ENCODE measurements at places on chromosomes 6 and 20.

DNA sequence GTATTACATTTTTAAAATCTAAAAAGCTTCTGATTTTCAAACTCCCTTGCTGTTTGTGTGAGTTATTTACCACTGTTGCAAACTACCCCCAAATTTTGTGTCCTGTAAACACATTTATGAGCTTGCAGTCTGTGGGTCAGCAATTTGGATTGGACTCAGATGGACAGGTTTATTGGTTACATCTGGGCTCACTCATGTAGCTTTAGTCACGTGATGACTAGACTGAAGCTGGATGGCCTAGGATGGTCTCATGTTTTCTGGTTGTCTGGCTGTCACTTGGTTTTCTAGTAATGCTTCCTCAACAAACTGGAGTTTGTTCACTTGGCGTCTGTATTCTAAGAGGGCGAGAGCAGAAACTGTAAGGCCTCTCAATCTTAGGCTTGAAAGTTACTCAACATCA, 12.2 kb upstream of the C6orf58 start:
- DNase-seq, result no peak

GRCh38 chr6:163404825-163405265, 9.7 kb upstream of the QKI start:
- no peak for DNase-seq

DNA sequence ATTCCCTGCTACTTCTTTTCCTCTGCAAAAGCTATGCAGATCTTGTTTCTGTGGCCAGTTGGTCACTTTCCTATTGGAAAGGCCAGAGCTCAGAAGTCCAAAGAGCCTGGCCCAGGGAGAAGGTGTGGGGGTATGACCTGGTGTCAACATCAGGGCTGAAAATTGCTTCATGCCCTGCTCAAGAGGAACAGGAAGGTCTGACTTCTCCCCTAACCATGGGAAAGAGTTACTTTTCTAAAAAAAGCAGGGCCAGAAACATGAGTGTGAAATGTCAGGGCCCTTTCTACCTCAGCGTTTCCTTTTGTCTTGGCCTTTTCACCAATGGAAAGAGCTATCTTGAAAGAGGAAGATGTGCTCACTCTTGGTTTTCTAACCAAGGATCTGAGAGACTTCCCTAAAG, 117.4 kb downstream of the MAFB start:
- DNase-seq, result no peak

- DNase-seq, result no peak
These were observed 100.7 kb upstream of the SCP2D1 start for GRCh38 chr20:18712882-18713281.

GRCh38 chr6:155088856-155089255, 93.7 kb downstream of the TIAM2 start:
- DNase-seq, result no peak

GRCh38 chr6:31614075-31614619, 887 bp upstream of the AIF1 start:
- no peak for DNase-seq

DNA sequence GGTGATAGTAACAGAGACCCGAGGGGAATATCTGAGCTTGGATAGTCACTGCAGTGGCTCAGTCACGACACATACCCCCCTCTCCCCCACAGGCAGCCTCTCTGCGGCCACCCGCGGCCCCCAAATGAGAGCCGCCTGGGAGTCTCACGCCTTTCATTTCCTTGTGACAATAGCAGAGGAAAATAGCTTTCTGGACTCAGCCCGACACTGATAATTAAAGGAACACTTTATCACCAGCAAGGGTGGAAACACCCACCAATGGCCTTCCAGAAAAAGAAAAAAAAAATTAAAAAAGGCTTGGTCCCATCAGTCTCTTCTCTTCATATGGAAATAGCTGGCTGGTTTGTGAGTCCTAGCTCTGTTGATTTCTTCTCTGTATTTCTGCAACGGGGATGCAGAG, 35.1 kb upstream of the KCNG1 start:
- DNase-seq, result no peak

GRCh38 chr6:98747273-98747672, 87.1 kb upstream of the POU3F2 start:
- DNase-seq, result no peak

DNA sequence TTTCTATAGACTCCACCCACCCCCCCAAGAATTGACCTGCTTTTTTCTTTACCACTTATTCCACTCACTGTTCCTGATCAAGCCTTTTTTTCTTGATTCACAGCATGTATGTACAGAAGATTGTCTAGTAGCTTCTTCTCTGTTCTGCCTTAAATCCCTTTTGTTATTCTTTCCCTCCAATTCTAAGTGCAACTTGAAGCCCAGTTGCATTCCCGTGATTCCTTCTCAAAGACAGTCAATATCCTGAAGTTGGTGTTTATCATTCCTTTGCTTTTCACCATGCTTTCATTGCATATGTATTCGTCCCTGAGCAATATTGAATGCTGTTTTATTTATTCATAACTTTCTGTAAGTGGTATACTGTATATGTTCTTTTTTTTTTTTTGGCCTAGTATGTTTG, 21.0 kb downstream of the XRN2 start:
- no peak for DNase-seq

GRCh38 chr6:151431337-151431736, 20.6 kb downstream of the RMND1 start:
- DNase-seq, result no peak

DNA sequence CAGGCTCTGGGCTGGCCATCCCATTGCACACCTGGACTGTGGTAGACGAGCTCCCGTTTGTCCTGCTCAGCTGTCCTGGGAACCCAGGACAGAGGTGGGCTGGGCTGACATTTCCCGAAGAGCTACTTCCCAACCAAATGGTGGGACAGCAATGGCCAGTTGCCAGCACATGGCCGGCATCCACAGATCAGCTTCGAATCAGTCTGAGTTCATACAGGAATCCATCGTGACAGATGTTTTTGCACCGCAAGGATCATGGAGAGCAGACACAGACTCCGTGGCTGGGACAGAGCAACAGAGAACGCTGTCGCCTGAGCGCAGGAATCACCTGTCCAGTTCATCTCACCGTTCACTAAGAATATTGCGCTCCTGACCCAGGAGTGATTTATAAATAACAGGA, 198.5 kb downstream of the TTLL2 start:
- no peak for DNase-seq

- DNase-seq, result no peak
These were observed 217.7 kb downstream of the ATXN1 start for GRCh38 chr6:16543521-16543920.

DNA sequence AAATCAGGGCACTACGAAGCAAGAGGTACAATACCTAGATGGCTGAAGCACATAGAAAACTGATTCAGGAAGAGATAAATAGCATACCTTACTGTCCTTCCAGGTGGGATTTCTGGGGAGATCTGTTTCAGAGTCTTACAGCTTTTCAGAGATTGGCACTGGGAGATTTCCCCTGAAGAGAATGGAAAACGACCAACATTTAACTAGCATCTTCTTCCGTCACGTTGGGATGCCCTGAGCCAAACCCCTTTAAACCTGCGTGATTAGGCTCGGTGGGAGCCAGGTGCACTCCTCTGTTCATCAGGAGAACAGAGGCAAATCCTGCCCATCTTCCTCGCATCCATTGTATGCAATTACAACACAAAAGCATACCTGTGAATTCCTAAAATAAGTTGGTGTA, 614.5 kb downstream of the HDGFL1 start:
- DNase-seq, result no peak

DNA sequence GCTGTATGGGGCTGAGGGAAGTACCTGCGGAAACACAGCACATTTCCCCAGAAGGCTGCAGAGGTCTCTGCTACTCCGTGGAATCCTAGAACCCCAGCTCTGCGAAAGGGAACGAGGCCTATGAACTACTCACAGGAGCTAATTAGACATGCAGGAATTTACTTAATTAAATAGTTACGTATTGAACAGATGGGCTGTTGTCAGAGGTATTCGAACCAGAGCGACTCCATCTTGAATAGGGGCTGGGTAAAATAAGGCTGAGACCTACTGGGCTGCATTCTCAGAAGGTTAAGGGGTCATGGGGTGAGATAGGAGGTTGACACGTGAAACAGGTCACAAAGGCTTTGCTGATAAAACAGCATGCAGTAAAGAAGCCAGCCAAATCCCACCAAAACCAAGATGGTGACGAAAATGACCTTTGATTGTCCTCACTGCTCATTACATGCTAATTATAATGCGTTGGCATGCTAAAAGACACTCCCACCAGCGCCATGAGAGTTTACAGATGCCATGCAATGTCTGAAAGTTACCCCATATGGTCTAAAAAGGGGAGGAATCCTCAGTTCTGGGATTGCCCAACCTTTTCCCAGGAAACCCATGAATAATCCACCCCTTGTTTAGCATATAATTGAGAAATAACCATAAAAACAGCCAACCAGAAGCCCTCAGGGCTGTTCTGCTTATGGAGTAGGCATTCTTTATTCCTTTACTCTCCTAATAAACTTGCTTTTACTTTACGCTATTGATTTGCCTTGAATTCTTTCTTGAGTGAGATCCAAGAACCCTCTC, 14.7 kb upstream of the SSTR4 start:
- DNase-seq, result no peak

DNA sequence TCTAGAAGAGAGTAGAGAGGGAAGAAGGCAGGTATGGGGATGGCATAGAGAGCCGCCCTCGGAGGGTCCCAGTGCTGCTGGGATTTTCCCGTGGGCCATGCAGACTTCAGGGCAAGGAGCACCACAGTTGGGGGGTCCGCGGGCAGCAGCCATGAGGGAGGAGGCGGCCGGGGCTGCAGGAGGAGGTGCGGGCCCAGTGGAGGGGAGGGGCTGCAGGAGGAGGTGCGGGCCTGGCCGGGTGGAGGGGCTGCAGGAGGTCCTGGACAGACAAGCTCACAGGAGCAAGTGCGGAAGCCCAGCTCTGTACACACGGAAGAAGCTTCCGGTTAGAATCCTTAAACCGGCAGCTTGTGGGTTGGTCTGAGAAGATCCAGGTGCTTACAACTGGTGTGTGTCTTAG, 34.6 kb upstream of the CHRNA4 start:
- DNase-seq, result no peak

DNA sequence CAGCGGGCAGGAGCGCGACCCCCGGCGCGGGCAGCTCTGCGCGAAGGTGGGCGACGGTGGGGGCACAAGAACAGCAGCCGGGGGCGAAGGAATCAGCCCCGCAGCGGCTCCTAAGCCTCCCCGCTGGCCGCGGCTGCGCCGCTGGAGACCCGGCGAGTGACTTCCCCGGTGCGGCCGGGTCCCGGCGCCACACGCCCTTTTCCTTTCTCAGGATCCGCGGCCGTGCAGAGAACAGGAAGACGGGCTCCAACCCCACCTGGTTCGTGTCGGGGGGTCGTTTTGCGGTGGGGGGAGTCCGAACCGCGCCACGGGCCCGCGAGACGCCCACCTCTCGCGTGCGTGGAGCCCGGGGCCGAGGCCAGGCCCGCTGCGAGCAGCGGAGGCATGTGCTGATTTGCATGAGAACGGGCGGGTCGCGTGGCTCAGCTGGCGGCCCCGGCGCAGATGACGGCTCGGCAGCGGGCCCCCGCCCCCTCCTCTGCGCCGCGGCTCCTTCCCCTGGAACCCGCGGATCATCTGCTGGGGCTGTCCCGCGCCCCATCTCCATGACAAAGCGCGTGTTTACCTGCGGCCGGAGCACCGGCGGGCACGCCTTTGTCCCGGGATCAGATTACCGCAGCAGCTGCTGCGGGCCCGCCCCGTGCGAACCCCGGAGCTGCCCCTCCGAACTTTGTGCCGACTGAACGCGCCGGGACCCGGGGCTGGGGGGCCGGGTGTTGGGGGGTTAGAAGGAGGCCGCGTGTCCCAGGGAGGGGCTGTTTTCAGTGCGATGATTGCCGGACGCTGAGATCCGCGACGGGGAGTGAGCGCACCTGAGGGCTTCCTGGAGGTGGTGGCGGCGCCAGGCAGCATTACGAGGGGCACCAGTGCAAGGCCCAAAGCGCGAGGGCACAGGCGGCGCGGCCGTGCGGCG, 4.9 kb upstream of the DLL1 start:
- peak; percentile 13 for DNase-seq

GRCh38 chr6:32885698-32886286, 31.8 kb downstream of the PSMB9 start:
- no peak for DNase-seq

DNA sequence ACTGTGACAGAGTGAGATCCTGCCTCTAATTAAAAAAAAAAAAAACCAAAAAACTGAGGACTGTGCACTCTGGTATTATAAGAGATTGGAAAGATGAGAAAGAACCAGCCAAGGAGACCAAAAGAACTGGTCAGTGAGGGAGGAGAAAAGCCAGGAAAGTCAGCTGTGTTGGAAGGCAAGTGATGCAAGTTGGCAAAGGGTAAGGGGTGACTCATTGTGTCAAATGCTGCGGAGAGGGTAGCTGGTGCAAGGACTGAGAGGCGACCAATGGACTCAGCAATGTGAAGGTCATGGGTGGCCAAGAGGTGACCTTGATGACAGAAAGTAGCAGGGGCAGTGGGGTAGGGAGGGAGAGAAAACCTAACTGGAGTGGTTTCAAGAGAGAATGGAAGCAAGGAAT, 27.4 kb upstream of the LRRN4 start:
- DNase-seq, result no peak

DNA sequence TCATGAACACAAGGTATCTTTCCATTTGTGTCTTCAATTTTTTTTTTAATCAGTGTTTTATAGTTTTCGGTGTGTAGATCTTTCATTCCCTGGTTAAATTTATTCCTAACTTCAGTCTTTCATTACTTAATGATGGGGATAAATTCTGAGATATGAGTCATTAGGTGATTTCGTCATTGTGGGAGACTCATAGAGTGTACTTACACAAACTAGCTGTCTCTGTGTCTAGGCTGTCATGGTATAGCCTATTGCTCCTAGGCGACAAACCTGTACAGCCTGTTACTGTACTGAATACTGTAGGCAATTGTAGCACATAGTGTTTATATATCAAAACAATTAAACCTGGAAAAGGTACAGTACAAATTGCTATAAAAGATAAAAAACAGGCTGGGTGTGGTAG, 42.1 kb downstream of the SMAP1 start:
- no peak for DNase-seq

GRCh38 chr6:80991316-80991715, 761.2 kb downstream of the TENT5A start:
- no peak for DNase-seq

DNA sequence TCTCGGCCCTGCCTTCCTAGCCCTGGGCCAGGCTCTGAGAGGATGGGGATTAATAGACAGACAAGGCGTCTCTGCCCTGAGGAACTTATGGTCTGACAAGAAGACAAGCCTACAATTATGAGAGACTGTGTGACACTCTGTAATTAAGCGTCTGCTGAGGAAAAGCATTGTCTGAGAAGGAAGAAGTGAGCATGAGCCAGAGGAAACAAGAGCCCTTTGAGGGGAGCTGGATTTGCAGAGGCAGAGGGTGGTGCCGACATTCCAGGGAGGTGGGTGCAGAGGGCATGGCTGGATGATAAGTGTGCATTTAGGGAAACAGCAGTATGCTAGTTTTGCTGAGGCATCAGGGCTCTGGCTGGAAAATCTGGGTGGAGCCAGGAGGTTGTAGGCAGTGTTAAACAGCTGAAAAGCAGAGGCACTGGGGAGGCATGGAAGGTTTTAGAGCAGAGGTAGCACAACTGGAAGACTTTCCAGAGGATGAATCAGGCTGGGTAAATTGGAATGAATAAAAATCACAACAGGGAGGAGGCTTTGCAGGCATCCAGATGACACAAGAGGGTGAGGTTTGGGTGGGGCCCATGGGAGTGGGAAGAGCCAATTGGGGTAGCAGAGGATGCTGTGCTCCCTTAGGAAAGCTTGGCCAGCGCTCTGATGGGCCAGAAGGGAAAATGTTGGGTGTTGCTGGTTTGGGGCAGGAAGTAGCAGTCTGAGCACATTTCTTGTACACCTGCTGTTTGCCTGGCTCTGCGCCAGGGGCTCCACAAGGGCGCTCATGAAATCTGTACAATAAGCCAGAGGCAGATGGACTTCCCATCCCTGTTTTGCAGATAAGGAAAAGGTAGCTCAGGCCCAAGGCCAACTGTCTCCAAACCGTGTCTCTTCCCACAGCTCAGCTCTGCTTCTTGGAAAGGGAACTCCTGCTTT, 74.0 kb upstream of the MYL9 start:
- DNase-seq, result peak; percentile 13

All from effector CD8-positive, alpha-beta T cell (primary cell).